Psoas muscle (tissue), 8 donors: ENCODE measurements at places on chromosomes 3 and 15. TPM values are rescaled to one million over a fixed set of nuclear protein-coding genes. Genes with fewer than 3 reads are reported as not detected.

DNA sequence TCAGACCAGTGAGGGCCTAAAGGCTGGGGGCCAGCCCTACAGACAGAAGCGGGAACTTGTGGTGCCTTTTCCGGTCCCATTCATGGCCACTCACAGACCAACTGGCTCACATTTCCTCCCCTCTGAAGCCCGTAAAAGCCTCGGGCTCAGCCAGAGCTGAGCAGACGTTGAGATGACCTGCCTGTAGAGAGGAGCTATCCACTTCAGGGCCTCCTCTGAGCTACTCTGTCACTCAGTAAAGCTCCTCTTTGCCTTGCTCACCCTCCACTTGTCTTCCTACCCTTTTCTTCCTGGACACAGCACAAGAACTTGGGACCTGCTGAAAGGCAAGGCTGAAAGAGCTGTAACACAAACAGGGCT, 53.5 kb downstream of the SLMAP start:
- DNase-seq, result no peak

DNA sequence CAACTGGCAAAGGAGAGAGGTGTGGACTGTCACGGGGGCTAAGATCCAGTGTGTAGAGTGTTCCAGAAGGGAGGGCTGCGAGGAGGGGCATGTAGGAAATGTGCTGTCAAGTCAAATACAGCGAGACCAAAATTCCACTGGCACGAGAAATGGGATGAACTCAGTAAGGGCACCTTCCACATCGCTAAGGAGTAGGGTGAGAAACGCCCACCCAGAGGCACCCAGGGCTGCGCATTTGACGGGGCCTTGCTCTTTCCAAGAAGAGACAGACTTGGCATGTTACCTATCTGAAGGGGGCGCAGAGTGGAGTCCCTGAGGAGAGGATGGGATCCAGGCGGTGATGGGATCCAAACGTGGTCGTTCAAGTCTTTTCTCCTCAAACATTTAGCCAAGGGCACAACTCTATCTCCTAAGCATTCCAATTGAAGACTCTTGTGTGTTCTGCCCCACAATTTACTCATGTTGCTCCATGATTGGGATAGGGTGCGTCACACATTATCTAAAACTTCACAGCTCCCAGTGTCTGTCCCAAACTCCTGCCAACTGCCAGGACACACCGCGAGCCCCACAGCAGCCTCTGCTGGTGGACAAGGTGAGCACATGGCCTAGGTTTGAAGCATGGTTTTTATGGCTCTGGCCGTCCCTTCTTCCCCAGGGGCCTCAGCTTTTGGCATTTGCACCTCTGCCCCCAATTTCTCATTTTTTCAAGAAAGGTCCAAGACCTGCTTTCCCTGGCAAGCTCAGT, 7.6 kb downstream of the SELENOS start:
- DNase-seq, result no peak

The SCG3 gene
- not detected for total RNA-seq

The GPR156 gene
- total RNA-seq, result 0.36 TPM

The TEX55 gene
- total RNA-seq, result not detected
